ENCODE measurements at places on chromosomes 2 and 18. TPM values are rescaled to one million over a fixed set of nuclear protein-coding genes. Genes with fewer than 3 reads are reported as not detected.

The DSG1 gene
- total RNA-seq, result not detected

The ACKR3 gene
- 9.2 TPM for total RNA-seq

The GCC2 gene
- 27.5 TPM for total RNA-seq

The SIX3 gene
- total RNA-seq, result not detected

The ROCK1 gene
- total RNA-seq, result 32.5 TPM
